ENCODE measurements at places on chromosomes 11 and 22.

- no peak for DNase-seq
Observed at GRCh38 chr11:80841675-80842074, 1400.8 kb upstream of the TENM4 start.

DNA sequence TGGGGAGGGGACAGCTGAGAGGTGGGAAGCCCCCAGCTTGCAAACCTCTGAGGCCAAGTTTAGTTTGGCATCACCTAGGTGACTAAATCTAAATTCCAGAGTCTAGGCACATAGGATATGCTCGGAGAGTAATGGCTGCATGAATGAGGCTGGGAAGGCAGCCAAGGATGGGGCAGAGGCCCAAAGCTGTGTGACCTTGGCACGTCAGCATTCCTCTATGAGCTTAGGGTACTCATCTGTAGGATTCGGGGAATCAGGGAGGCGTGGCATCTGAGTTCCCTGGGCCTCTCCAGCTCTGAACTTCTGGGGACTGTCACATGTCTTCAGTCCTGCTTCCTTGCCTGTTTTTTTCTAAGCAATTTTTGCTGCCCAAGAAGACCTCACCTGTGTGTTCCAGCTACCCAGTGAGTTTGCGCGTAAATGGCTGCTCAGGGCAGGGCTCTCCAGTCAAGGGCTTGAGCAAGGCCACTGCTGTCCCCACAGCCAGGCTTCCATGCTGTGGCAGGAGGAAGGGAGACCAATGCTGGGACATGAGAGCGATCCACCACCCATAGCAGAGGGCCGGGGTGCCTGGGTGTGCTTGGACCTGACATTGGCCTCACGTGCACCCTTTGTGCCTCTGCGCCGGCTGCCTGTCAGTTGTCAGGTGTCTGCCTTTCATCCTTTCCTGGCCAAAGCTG, 13.9 kb downstream of the DAGLA start:
- DNase-seq: no peak

GRCh38 chr11:32447252-32447651, 11.9 kb upstream of the WT1 start:
- DNase-seq: no peak

DNA sequence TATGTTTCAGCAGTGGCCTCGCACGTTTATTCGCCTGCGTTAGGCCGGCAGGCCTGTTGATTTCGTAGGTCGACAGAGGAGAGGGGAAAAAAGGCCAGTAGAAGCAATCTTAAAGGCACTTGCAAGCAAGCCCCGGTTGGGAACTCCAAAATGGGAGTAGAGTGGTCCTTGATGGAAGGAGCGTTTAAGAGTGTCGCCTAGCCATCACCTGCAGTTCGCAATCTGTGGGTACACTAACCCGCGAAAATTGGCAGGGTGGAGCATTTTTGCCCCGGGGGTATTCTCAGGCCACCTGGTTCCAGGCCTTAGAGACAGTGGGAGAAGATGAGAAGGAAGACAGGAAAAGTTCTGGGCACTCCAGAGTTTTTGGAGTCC, 1.1 kb downstream of the EWSR1 start:
- no peak for DNase-seq

- no peak for DNase-seq
Observed at GRCh38 chr11:11612439-11612838, 9.4 kb downstream of the GALNT18 start.

GRCh38 chr11:74654976-74655375, 62.6 kb downstream of the POLD3 start:
- no peak for DNase-seq

- DNase-seq: no peak
Observed at GRCh38 chr11:36407356-36407755, 102.7 kb downstream of the TRAF6 start.

Data from NT2/D1 (cell line).